Activated CD8-positive, alpha-beta T cell treated with anti-CD3 and anti-CD28 coated beads for 36 hours (primary cell): ENCODE measurements at places on chromosomes 3 and 15.

DNA sequence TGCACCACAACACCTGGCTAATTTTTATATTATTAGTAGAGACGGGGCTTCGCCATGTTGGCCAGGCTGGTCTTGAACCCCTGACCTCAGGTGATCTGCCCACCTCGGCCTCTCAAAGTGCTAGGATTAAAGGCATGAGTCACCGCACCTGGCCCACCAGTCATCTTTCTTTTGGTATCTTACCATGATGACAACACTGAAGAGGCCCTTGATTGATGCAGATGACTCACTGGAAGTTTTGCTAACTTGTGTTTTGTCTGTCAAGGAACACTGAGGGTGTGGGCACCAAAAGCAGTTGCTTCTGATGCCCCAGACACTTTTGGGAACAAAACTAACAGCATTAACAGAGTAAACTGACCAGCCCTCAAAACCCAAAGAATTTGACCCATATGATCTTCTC lies 88.3 kb downstream of the MYO5A start:
- no peaks in the 10 kb centered on the region for H3K36me3 ChIP-seq
- peaks cover 31% of the 10 kb centered on the region for H3K4me1 ChIP-seq
- H3K27ac ChIP-seq, result peak overlapping the region; percentile 10
- no peaks in the 10 kb centered on the region for H3K27me3 ChIP-seq
- no peak overlapping the region for H3K4me3 ChIP-seq

DNA sequence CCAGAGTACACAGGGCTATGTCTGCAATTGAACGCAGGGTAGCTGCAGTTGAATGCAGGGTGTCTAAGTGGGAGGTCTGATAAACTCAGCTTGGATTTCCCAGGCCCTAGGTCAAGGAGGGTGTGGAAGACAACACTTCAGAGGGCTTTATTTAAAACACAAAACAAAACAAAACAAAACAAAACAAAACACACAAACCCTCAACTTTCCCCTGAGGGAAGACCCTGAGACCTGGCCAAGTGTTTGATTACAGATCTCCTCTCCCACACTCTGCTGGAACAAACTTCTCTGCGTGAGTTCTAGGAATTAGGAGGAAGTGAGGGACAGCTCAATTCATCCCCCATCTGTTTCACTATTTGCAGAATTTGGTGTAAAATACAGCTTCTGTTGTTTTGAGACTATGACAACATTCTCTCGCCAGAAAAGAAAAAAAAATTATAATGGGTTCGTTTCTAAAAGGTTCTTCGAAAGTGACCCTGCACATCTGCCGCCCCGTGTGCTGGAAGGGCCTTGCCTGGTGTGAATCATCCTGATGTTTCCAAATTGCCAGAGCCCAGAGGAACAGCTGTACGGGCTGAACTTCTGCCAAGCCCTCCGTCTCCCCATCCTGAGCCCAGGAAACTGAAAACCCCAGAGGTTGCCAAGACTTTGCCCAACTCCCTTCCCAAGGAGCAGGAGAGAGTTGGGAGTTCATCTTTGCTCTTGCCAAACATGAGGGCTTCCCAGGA lies 73.3 kb upstream of the RAD18 start:
- no peak overlapping the region for H3K4me3 ChIP-seq
- no peaks in the 10 kb centered on the region for H3K36me3 ChIP-seq
- no peaks in the 10 kb centered on the region for H3K27me3 ChIP-seq
- no peak for DNase-seq

- H3K27ac ChIP-seq, result no peak overlapping the region
- H3K4me1 ChIP-seq, result no peaks in the 10 kb centered on the region
- DNase-seq, result no peak
Measured at GRCh38 chr15:54605556-54605955, 591.2 kb downstream of the RSL24D1 start.

DNA sequence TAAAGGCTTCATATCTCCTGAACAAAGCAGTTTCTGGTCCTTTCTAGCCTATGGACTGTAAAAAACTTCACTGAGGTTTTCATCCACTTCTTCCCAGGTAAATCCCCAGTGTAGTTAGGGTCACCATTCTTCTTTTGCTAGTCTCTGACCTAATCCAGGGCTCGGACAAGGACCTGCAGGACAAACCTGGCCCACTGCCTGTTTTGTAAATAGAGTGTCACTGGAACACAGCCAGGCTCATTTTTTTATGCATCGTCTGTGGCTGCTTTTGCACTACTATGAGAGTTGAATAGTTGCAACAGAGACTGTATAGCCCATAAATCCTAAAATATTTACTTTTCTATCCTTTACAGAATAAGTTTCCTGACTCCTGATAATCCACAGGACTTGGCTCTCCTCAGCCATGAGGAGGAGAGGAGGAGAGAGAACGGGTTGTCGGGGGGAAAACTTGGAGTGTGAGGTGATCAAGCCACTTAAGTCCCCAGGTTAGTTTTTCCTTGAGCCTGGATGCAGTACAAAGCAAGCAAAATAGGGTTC lies 29.0 kb downstream of the CCR3 start:
- H3K4me1 ChIP-seq, result peaks cover 17% of the 10 kb centered on the region
- DNase-seq, result no peak
- H3K27ac ChIP-seq, result no peak overlapping the region
- no peaks in the 10 kb centered on the region for H3K36me3 ChIP-seq

DNA sequence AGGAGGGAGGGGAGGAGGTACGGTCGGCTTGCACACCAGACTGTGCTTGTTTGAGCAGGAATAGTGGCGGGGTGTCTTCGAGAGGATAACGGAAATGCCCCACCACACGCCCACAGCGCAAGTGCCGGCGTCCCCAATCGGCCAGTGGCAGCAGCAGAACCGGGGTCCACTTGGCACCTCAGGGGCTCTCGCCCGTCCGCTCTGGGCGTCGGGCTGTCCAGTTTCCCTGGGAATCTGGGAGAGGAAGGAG lies 53.7 kb downstream of the CCDC54 start:
- peaks cover 16% of the 10 kb centered on the region for H3K27me3 ChIP-seq
- peaks cover 20% of the 10 kb centered on the region for H3K4me1 ChIP-seq
- H3K4me3 ChIP-seq, result peak overlapping the region; percentile 73
- H3K27ac ChIP-seq, result peak overlapping the region; percentile 22
- DNase-seq, result peak; percentile 58
